ENCODE measurements at places on chromosomes 3 and 15.

DNA sequence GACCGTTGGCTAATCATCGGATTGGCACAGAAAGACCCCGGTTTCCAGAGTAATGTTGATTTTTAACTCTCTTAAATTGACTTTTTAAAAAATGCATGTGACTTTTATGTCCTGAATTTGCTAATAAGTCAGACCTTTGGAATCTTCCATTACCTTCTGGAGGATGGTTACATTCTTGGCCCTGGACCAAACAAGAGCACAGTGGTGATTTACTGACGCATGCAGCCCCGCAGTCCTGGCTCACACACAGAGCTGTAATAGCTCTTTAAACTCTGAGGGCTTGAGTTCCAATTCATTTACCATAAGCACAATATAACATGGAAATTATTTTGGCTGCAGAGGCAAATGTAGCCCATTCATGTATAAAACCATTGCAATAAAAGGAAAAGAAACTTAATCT, 25.1 kb downstream of the SOX14 start:
- no peak for DNase-seq

DNA sequence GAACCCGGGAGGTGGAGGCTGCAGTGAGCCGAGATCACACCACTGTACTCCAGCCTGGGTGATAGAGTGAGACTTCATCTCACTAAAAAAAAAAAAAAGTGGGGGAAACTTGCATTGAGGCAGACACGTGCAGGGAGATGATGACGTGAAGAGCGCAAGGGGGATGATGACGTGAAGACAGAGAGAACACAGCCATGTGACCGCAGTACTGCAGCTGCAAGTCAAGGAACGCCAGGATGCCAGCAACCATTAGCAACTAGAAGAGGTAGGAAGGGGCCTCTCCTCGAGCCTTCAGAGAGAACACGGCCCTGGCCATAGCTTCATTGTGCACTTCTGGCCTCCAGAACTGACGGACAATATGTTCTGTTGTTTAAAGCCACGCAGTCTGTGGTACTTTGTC, 28.3 kb downstream of the RFT1 start:
- no peak for DNase-seq

DNA sequence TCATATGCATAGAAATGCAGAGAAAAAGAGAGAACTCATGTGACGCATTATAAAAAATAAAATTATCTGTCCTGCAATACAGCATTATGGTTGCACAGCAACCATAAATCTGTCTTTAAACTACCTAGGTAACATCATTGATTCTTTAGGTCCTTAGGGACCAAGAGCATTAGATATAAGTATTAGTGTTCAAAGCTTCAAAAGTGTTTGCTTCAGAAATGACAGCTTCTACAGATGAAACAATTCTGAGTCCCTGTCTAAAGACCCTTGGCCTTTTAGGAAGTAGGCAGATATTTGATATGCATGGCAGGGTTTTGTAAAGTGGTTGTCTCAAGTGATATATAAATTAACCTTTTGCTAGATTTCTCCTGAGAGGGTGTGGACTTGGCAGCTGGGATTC, 454.2 kb downstream of the GBE1 start:
- DNase-seq: no peak

- no peak for DNase-seq
Measured at GRCh38 chr3:134315286-134316106, 58.8 kb downstream of the AMOTL2 start.

GRCh38 chr15:71532994-71533393, 277.4 kb upstream of the NR2E3 start:
- no peak for DNase-seq

DNA sequence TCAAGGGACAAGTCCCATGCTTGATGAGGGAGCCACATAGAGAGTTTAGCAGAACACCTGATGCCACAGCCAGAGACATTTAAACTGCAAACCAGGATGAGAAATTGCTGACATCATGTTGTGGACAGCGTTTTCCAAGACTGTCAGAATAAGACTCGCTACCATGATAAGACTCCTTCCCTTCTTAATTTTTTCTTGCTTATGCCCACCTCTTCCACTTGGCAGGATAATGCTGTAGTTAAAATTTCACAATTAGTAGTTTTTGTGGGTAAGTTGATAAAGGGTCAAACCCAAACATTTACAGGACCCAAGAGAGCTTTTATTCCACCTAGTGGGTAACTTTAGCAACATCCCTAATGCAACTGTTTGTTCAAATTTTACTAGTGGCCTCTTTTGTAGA, 3.0 kb upstream of the PIAS1 start:
- no peak for DNase-seq

- DNase-seq: peak; percentile 4
Measured at GRCh38 chr3:128824132-128824850, 55.1 kb upstream of the ACAD9 start.

DNA sequence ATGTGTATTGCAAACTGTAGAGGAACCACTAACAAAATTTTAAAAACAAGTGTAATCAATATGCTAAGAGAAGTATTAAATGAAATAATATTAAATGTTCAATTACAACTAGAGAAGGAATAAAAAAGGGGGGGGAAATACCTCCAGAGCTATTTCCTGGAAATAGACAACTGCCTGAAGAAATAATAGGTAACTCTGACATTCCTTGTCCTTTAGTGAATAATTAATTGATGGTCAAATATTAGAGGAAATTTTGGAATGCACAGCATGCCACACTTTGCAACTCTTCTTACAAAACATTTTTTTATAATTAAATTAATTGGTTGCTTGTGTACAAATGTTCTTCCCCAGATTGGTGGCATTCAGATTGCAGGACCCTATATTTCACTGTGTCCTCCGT, 342.6 kb upstream of the COL8A1 start:
- DNase-seq: no peak

DNA sequence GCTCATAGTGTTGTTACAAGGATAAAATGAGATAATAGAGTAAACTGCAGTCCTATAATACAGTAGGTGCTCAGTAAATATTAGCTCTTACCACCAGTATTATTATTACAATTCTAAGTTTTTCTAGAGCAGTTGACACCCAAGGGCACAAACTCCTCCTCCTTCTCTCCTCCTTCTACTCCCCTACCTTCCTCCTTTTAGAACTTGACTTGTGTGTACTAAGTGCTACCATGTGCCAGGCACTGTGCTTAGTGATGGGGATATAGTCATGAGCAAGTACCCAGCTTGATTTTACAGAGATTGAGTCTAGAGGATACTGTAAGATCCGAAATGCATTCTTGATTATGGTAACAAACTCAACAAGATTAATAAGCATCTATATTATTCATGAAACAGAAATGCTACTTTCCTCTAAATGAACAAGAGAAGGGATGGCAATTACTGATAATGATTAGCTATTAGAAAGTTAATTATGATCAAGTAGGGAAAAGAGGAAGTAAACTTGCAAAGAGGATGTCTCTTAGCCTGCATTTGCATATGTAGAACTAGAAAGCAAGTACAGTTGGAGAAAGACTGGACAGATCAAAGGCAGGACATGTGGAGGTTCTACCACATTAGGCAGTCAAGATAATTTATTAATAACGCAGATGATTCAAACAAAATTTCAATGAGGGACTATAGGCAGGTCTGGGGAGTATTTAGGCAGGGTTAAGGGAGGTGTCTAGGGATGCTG, 72.3 kb downstream of the CLDN11 start:
- no peak for DNase-seq

GRCh38 chr3:98333989-98334606, 19.6 kb upstream of the OR5K4 start:
- no peak for DNase-seq

GRCh38 chr3:74328435-74328834, 286.0 kb downstream of the CNTN3 start:
- no peak for DNase-seq

DNA sequence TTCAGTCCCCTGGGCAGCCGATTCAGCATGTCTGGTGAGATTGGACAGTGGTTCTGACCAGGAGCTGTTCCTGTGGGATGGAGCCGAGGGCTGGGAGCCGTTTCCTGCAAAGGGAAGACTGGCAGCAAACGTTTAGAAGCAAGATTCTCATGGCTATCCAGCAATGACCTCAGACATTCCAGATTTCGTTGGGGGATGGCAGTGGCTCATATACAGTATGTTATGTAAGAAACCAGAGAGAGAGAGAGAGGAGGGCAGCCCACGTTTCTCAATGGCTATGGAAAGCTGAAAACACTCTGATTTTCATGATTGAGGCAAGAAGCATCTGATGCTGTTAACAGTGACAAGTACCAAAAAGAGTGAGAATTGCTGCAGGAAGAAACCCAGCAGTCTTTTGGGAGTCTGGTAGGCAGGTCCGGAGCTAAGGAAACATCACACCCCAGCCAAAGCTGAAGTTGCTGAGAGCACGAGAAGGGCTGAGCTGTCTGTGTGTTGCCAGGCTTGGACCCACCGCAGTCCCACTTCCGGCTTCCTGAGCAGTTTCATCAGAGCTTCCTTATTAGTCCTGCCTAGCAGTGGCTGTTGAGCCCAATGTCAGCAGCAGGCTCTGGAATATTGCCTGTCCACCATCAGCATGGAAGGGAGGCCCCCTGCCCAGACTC, 25.6 kb upstream of the VPS8 start:
- no peak for DNase-seq
